GM12864 (cell line): ENCODE measurements at places on chromosomes 12 and 14.

DNA sequence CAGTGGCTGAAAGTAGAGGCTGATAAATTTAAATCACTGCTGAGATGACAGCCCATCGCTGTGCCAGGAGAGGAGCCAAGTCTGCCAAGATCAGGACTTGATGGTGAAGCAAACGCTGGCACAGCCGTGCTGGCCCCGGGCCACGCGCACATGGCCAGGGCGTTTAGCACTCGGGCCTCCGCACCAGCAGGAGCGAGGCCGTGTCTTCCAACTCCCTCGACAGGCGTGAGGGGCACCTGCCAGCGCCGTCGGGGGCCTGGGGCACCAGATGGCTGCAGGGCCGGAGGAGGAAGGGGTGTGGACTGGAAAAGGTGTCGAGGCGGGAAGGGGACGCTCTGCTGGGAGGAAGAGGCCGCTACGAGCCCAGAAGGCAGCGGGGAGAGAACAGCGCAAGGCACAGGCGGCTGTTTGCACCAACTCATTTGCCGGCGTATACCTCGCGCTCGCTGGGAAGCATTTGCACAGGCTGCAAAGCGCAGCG, 29.5 kb downstream of the RIMBP2 start:
- DNase-seq, result no peak

GRCh38 chr12:51307655-51308593, 16.1 kb downstream of the BIN2 start:
- DNase-seq, result no peak

DNA sequence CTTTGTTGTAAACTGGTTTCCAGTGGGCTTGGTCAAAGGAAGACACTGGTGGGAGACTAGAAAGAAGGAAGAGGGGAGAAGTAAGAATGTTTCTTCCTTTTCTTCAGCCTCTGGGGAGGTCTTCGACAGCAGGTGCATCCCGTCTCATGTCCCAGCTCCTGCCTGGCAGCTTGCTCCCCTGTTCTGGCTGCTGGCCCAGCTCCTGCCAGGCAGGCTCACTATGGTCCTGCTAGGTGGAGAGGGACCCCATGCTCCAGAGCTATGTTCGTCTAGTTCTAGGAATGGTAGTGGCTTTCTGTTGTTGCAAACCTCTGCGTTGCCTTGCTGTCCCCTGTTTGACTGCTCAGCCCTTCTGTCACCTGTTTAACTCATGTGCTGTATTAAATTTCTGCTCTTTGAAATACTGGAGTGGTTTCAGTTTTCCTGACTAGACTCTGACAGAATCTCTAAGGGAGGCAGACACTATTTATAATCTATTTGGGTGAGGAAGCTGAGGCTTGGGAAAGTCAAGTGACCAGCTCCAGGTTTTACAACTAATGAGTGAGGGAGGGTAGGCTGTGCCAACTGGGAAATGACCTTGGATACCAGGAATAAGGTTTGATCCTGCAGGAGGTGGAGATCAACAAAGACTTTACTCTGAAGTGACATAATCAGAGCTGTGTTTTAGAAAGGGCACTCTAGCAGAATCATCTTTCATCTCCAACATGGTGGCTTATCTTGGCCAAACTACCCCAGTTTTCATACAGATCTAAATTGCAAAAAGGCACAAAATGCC, 94.7 kb upstream of the DDHD1 start:
- no peak for DNase-seq

GRCh38 chr12:90268574-90268973, 559.9 kb upstream of the ATP2B1 start:
- DNase-seq, result no peak
